SJCRH30 (cell line): ENCODE measurements at places on chromosomes 3 and 15. TPM values are rescaled to one million over a fixed set of nuclear protein-coding genes. Genes with fewer than 3 reads are reported as not detected.

MGA gene
- 75.6 and 83.6 TPM in 2 replicates for total RNA-seq

- no peaks in the 10 kb centered on the region for H3K27me3 ChIP-seq
- peaks cover 11% of the 10 kb centered on the region for H3K4me1 ChIP-seq
- H3K36me3 ChIP-seq, result no peaks in the 10 kb centered on the region
- no peak for DNase-seq
Observed at GRCh38 chr3:25662736-25663320, 1.9 kb downstream of the TOP2B start.

GRCh38 chr3:14166877-14167603 is 11.4 kb downstream of the XPC start:
- DNase-seq, result no peak
- no peaks in the 10 kb centered on the region for H3K27me3 ChIP-seq
- H3K27ac ChIP-seq, result no peak overlapping the region
- H3K36me3 ChIP-seq, result peaks cover 60% of the 10 kb centered on the region
- H3K4me3 ChIP-seq, result no peak overlapping the region

DNA sequence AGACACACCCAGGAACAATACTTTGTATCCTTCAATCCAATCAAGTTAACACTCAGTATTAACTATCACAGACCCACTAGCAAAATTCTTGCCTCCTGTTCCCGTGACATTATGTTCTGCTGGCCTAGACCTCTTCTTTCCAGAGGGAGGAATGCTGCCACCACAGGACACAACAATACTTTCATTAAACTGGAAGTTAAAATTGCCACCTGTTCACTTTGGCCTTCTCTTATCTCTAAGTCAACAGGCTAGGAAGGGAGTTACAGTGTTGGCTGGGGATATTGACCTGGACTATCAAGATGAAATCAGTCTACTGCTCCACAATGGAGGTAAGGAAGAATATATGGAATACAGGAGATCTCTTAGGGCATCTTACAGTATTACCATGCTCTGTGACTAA is 1000.4 kb upstream of the GBE1 start:
- no peak overlapping the region for H3K27ac ChIP-seq
- H3K27me3 ChIP-seq, result no peaks in the 10 kb centered on the region
- DNase-seq, result peak; percentile 6
- H3K4me3 ChIP-seq, result no peak overlapping the region
- H3K36me3 ChIP-seq, result no peaks in the 10 kb centered on the region
